NCI-H2171 treated with DMSO at 0.1 percent for 48 hours (cell line): ENCODE measurements at places on chromosomes 1 and 21.

- no peak for DNase-seq
Measured at GRCh38 chr1:28358716-28359115, 10.8 kb upstream of the PHACTR4 start.

DNA sequence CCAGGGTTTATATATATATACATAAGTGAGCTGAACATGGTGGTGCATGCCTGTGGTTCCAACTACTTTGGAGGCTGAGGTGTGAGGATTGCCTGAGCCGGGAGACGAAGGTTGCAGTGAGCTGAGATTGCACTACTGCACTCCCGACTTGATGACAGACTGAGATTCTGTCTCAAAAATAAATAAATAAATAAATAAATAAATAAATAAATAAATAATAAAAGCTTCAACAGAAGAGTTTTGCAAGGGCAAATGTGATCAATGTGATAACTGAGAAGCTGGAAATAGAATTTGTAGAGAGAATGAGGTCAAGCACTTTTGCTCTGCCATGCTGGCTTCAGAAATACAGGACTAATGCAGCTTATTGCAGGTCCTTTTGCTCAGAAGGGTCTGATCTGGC, 855.8 kb upstream of the PRMT6 start:
- DNase-seq: no peak

DNA sequence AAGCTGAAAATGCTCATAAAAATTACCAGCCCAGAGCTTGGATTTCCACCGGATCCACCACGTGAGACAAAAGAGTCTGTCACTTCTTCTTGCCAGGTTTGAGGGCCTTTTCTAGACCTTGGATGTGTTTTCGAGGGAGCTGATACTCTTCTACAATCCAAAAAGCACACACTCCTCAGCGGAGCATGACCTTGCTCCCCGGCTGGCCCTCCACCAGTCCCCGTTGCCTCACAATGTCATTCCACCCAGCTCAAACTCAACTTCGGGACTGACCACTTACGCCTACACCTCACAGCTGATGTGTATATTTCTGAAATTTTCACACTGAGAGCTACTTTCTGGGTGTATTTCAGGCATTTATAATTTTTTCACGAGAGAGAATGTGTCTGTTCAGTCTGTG, 20.6 kb downstream of the EIF2D start:
- DNase-seq: no peak

DNA sequence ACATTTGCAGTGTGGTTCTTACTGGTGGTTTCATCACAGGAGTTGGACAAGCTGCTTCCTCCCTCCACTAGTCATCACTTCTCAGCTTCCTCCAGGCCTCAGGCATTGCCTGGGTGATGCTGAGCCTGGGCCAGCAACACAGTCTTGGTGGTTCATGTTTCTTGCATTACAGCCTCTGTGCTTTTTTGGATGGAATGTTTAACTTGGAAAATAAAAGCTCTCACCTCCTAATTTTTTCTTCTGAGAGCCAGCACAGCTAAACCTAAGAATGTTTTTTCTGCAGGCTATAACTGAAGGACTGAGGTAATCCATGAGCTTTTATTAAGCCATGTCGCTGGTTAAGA, 66.1 kb upstream of the RHOU start:
- no peak for DNase-seq

GRCh38 chr1:22143065-22144033, at the start of gene WNT4:
Gene WNT4, minus strand, starts transcription at chr1:22143097. Its CDS starts 175 bp downstream, at chr1:22142922.
- peak; percentile 19 for DNase-seq

- DNase-seq: no peak
Measured at GRCh38 chr1:225418059-225418458, 9.8 kb downstream of the LBR start.

- no peak for DNase-seq
Measured at GRCh38 chr1:199774433-199775089, 252.9 kb upstream of the NR5A2 start.

DNA sequence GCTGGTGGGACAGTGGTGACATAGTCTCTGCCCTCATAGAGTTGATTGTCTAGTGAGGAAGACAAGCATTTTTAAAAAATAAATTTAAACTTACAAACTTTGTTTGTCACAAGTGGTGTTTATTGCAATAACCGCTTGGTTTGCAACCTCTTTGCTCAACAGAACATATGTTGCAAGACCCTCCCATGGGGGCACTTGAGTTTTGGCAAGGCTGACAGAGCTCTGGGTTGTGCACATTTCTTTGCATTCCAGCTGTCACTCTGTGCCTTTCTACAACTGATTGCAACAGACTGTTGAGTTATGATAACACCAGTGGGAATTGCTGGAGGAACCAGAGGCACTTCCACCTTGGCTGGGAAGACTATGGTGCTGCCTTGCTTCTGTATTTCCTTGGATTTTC, 58.4 kb downstream of the LAMC2 start:
- DNase-seq: peak; percentile 96

DNA sequence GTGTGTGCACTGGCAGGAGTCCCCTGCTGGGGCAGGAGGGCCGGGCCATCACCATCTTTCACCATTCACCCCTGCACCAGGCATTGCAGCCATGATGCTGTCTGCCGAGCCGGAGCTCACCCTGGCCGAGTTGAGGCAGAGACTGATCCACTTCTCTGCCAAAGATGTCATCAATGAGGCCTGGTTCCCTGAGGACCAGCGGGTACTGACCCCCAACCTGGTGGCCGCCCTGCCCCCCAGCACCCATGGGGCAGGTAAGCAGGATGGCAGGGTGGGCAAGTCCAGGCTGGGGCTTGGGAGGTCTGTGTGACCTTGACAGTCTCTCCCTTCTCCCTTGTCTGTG, 18.6 kb downstream of the PCSK9 start:
- no peak for DNase-seq

DNA sequence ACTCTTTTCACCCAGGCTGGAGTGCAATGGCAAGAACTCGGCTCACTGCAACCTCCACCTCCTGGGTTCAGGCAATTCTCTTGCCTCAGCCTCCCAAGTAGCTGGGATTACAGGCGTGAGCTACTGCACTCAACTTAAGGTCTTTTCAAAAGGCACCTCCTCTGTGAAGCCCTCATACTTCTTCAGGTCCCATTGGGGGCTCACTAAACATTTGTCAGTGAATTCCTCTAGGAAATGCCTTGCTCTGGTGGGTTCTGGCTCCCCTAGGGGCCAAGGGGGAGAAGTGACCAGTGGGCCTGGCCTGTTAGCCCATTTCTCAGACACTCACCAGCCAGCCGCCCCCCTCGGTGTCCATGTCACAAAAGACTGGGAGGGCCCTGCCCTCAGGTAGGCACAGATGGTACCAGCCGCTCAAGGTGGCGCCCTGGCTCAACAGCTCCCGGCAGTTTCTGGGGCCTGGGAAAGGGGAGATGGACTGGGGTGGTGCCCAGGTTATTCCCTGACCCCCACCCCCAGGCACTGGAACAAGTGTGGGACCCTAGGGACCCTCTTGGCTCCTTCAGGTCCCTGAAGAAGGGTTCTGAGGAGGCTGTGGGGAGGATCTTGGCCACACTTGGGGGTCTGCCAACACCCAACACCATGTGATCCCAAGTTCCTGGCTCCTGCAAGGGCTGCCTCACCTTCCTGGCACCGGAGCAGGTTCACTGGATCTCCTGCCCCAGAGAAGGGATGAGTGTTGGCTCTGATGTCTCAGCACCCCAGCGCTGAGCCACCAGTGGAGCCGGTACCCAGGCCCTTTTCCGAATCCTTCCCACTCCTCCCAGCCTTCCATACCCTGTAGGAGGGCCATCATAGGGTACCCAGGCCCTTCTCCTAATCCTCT, 1.6 kb downstream of the FCN3 start:
- DNase-seq: no peak

DNA sequence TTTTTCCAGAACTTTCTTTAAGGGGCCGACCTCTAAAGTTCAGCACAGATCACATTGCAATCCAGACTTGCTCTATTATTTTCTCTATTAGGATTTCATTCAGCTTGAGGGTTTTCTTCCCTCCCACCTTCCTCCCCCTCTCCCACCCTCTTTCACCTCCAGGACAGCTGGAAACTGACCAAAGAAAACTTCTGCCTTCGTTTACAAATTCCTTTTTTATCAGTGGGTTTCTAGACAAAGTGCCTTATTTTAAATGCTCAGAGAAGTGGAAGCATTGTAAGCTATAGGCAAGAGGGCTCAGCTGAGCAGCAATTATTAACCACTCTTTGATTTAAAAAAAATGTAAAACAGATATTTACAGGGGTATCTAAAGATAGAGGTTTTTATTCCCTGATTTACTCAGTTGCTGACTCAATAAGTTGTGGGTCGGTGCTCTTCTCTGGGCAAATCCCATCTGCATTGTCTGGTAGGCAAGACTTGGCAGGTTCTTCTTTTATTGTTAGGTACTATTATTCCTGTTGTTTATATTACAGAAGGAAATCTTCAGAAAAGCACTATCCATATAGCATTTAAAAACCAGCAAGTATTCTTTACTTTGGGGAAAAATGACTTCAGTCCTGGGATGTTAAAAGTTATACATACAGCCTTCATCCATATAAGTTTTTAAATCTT, 277.0 kb upstream of the C1orf105 start:
- DNase-seq: no peak

GRCh38 chr1:157774412-157774811, 2.5 kb downstream of the FCRL2 start:
- no peak for DNase-seq

DNA sequence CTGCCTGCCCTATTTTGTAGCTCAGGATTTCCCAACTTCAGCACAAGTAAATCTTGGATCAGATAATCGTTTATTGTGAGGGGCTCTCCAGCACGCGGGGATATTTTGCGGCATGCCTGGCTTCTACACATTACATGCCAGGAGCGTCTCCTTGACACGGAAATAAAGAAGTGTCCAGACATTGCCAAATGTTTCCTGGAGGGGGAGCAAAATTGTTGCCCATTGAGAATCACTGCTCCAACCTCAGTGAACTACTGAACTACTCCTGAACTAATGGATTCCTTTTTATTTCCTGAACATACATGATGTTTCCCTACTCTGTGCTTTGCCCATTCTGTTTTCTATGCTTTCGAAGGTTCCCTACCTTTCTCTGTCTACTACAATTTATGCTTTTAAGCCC, 1359.1 kb upstream of the ADGRL2 start:
- no peak for DNase-seq

- DNase-seq: peak; percentile 91
Measured at GRCh38 chr1:225735252-225736149, 42.1 kb upstream of the SRP9 start.
